Left ventricle myocardium inferior (tissue), 1 donor: ENCODE measurements at places on chromosomes 11 and 22.

- H3K27ac ChIP-seq: peak overlapping the region; percentile 71
- H3K4me1 ChIP-seq: peaks cover 56% of the 10 kb centered on the region
- DNase-seq: no peak
- H3K27me3 ChIP-seq: peaks cover 34% of the 10 kb centered on the region
Observed at GRCh38 chr11:16924462-16924825, 89.8 kb downstream of the PLEKHA7 start.

GRCh38 chr11:102223859-102224258 is 93.4 kb upstream of the BIRC3 start:
- no peaks in the 10 kb centered on the region for H3K27me3 ChIP-seq
- no peak for DNase-seq
- peaks cover 33% of the 10 kb centered on the region for H3K4me1 ChIP-seq
- no peak overlapping the region for H3K27ac ChIP-seq
- no peak overlapping the region for H3K4me3 ChIP-seq

DNA sequence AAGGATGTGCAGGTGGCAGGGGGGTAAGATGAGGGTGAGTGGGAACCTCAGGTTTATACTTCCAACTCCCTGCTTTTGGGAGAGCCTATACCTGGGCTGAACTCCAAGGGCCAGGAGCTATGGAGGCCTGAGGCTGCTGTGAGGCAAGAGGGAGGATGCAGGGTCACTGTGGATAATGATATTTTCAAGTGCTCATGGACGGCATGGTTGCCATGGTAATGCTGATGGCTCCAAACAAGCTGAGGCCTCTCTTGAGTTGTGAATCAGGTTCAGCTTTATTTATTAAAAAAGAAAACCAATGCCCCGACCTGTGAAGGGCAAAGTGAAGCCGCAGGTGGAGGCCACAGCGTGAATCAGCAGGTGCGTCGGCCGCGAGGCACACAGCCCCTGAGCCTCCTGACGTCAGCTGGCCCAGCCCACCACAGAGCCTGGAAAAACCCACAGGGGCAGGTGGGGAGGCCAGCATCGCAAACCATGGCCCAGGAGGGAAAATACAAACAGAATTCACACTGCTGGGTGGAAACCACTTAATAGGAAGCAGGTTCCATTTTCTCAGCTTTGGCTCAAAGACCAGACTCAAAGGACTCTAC is 17.4 kb upstream of the CREB3L1 start:
- H3K27me3 ChIP-seq: no peaks in the 10 kb centered on the region
- no peaks in the 10 kb centered on the region for H3K36me3 ChIP-seq
- no peak overlapping the region for H3K4me3 ChIP-seq
- no peak overlapping the region for H3K27ac ChIP-seq
- no peaks in the 10 kb centered on the region for H3K4me1 ChIP-seq
- no peak for DNase-seq

DNA sequence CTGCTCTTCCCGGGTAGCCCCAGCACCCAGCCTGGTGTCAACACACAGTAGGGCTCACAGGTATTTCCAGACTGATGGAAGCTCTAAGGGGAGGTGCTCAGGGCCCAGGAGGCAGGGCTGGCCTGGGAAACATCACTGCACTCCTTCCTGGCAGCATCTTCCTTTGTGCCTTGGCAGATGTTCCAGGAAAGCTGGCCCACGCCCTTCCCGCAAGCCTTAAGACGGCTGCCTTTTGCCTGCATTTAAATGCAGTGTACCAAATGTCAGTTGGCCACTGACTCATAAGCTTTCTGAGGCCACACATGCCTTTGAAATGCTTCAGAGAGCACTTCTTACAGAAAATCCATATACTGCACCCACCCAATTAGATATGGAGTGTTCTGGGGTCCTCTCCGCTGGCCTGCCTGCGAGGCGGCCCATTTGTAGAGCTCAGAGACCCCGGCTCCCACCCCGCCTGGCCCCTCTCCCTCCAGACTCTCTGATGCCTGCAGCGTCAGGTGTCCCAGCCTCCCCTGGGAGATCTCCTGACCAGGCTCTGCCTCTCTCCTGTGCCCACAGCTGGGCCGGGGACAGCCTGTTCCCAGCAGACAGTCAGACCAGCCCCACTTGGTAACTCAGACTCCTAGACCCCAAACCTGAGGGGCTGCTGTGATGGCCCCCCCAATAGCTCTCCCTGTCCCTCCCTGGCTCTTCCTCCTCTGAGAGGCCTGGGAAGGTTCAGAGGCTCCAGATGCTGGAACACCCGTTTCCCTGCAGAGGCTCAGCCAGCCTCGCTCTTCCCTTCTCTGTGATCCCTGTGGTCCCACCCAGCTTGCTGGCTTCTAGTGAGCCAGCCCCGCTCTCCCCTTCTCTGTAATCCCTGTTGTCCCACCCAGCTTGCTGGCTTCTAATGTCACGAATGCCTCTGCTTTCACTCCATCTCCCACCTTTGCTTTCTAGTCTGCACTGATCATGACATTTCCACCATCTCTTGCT is 47.6 kb upstream of the THY1 start:
- H3K4me3 ChIP-seq: no peak overlapping the region
- H3K36me3 ChIP-seq: no peaks in the 10 kb centered on the region
- DNase-seq: no peak
- peaks cover 17% of the 10 kb centered on the region for H3K27me3 ChIP-seq
- no peaks in the 10 kb centered on the region for H3K4me1 ChIP-seq
- no peak overlapping the region for H3K27ac ChIP-seq

- no peak for DNase-seq
- peaks cover 47% of the 10 kb centered on the region for H3K27me3 ChIP-seq
- no peaks in the 10 kb centered on the region for H3K36me3 ChIP-seq
- H3K4me1 ChIP-seq: no peaks in the 10 kb centered on the region
Observed at GRCh38 chr22:22754961-22755777, 110.8 kb downstream of the GGTLC2 start.

DNA sequence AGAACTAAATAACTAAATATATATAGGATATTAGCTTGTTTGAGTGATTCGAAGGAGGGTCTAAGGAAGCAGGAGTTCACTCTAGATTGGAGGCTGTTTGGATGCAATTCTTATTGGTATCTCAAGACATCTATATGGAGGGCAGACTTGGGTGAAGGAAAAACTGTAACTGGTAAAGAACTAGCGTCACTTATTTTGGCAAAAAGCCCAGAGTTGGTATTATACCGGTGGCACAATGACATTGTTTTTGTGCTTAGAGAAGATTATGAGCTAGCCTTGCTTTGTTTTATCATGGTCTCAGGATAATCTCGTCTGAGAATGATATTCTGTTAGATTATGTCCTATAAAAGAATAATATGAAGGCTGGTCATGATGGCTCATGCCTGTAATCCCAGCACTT is 6.0 kb upstream of the SLC35F2 start:
- H3K27ac ChIP-seq: no peak overlapping the region
- peaks cover 30% of the 10 kb centered on the region for H3K27me3 ChIP-seq
- no peak for DNase-seq

DNA sequence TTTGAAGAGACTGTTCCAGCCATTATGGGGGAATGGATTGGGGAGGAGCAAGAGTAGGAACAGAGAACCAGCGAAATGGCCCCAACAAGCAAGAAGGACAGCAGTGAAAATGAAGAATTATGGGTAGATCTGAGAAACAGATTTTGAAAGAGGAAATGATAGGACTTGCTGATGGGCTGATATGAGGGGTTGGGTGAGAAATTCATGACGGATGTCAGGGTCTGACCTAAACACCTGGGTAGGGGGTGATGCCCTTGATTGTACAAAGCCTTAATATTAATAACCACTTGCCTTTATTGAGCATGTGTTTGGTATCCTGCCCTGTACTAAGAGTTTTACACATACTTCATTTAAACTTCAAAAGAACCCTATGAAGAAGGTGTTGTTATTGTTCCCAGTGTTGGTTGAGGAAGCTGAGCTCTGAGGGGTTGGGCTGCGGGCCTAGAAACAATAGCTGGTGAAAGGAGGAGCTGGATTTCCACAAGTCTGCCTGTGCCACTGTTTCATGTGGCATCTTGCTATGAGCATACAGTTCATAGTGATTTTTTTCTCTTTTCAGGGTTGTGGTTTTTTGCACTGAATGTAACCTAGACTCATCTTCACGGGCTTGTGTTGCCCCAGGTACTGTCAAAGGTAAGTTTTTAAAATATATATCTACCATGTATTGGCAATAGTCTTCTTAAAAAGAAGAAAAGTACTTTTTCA is 61.1 kb upstream of the TNRC6B start:
- peaks cover 7% of the 10 kb centered on the region for H3K36me3 ChIP-seq
- no peak for DNase-seq
- H3K27me3 ChIP-seq: no peaks in the 10 kb centered on the region
- H3K4me3 ChIP-seq: no peak overlapping the region

DNA sequence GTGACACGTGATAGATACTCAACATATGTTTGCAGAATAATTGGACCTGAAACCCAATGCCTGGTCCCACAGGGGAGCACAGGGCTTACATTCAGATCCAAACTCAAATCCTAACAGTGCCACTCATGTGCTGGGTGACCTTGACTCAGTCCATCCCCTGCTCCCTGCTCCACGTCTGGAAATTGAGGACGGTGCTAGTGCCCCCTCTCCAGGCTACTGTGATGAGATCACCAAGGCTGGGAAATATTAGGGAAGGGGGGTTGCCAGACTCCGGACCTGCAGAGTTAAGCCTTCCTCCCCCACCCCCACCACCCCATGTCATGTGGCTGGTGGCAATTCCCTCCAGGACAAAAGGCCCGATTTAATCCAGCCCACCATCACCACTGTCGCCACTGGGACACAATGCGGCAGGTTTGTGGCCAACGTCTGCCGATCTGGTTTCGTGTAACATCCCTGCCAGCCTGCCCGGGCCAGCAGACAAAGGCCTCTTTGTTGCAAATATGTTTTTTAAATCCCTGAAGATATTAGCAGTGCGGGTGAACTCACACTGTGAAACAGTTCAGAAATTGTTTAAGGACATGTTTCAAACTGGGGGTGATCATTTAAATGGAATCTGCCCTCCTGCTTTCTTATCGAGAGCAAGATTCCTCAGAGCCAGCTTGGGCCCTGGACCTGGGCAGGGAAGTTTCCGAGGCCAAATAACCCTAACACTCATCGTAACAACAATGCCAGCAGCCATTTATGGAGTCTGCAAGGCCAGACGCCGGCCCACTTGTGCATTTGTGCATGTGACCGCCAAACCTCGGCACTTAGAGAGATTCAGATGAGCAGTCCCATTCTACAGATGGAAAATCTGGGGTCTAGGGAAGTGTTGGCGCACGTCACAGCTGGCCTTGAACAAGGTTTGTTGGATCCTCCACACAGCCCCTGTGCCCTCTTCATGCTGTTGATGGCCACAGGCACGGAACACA is 19.6 kb upstream of the MN1 start:
- H3K4me1 ChIP-seq: no peaks in the 10 kb centered on the region
- DNase-seq: no peak
- no peaks in the 10 kb centered on the region for H3K27me3 ChIP-seq
- no peak overlapping the region for H3K27ac ChIP-seq
- no peaks in the 10 kb centered on the region for H3K36me3 ChIP-seq

- DNase-seq: peak; percentile 71
- H3K36me3 ChIP-seq: no peaks in the 10 kb centered on the region
- H3K4me1 ChIP-seq: peaks cover 81% of the 10 kb centered on the region
Observed at GRCh38 chr11:16603890-16604793, 134.3 kb upstream of the C11orf58 start.

DNA sequence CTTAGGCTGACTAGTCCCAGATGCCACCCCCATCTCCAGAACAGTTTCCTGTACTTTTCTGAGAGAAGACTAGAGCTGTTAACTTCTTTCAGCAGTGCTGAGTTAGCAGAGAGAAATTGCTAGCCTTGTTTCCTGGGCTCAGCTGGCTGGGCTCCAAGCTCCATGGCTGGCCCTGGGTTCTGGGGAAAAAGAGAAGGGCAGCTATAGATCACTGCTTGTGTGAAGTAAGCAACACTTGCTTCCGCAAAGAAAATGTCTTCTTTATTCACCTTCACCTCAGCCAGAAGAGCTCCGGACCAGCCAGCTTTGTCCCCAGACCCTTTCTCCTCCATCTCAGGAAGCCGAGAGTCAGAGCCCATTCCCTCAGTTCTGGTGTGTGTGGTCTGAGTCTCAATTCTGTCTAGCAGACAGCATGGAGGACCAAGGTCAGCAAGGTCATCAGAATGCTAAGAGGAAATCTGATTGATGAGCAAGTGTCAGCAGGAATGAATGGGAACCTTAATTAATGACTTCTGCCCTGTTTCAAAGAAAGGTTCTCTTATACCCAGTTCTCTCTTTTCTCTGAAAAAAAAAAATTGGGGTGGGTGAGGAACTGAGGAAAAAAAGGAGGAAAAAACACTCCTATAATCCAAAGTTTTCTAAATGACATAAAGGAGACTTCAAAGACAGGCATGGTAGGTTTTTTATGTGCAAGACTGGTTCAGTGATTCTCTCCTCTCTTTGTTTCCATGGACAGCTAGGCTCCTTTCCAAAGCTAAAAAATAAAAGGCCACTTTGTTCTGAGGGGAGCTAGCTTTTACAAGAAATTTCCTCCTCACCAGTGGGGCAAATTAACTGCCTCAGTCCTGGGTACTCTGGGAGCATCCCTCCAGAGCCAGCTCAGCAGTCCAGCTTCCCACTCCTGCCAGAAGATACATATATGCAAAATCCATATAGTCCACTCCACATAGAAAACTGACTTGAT is 63.6 kb upstream of the FAM181B start:
- no peak overlapping the region for H3K4me3 ChIP-seq
- DNase-seq: peak; percentile 35
- no peaks in the 10 kb centered on the region for H3K27me3 ChIP-seq
- H3K4me1 ChIP-seq: no peaks in the 10 kb centered on the region
- H3K36me3 ChIP-seq: no peaks in the 10 kb centered on the region

- peaks cover 28% of the 10 kb centered on the region for H3K4me1 ChIP-seq
- H3K4me3 ChIP-seq: no peak overlapping the region
- no peak overlapping the region for H3K27ac ChIP-seq
- DNase-seq: peak; percentile 4
Observed at GRCh38 chr11:3205261-3206155, 13.1 kb downstream of the MRGPRG start.

- H3K27ac ChIP-seq: peak within 1 kb of the TSS; percentile 95
- H3K27me3 ChIP-seq: peaks cover 54% of the 10 kb centered on the region
- DNase-seq: peak; percentile 73
- peaks cover 8% of the 10 kb centered on the region for H3K36me3 ChIP-seq
- H3K4me1 ChIP-seq: peaks cover 48% of the 10 kb centered on the region
Observed at GRCh38 chr11:66371627-66372415, at the start of gene SLC29A2. SLC29A2 (minus strand) TSS chr11:66371760; CDS start chr11:66371591, 169 bp downstream.

DNA sequence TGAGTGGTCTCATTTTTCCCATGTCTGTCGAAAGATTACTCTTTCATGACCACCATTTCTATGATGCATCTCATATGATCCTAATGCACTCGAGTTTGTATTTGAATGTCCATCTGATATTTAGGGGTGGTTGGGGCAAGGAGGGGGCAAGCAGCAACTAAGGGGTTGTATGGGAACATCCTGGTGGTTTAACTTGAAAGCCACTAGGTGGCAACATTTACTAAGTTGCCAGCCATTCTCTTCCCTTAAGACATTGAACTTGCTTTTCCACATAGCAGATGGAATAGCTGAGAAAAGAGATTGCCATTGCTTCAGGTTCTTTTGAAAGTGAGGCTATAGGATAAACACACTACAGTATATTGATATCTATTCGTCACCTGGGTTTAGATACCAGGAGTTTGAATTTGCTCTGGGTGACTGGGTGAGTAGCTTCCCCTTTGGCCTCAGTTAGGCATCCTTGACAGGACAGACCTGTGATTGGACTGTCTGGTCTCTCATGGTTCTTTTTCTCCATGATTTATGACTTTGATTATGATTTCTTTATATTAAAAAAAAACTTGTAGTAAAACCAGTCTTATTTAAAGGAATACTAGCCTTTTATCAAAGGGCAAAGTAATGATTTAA is 32.4 kb downstream of the NF2 start:
- H3K4me1 ChIP-seq: peaks cover 31% of the 10 kb centered on the region
- no peak for DNase-seq
- H3K27ac ChIP-seq: no peak overlapping the region
- H3K27me3 ChIP-seq: no peaks in the 10 kb centered on the region
- no peak overlapping the region for H3K4me3 ChIP-seq
- peaks cover 29% of the 10 kb centered on the region for H3K36me3 ChIP-seq
